Stimulated activated CD4-positive, alpha-beta T cell treated with anti-CD3 and anti-CD28 coated beads, TNF-alpha, amount 100 ng/mL, for 24 hours (primary cell): ENCODE measurements at places on chromosomes 16 and 17.

DNA sequence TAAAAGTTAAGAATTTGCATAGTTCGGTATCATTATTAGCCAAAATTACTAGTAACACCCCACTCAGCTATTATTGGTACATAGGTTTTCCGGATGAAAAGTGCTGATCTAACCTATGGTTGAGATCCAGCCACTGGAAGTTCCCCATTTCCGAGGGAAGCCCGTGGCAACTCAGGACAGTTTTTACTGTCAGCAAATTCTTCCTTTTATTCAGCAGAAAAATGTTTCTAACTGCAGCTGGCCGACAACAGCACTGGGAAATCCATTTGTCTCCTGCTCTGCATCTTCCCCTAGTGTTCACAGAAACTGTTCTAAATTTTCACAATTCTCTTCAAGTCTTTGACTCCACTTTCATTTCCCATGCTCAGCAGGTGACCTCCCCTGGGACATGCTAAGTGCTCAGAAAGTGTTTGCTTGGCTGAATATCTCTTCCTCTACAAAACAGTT, 15.5 kb upstream of the MMD start:
- no peak for DNase-seq

- DNase-seq: no peak
These were observed 16.7 kb upstream of the USP36 start for GRCh38 chr17:78857266-78857665.

- DNase-seq: no peak
These were observed 6.3 kb downstream of the ARL2BP start for GRCh38 chr16:57251352-57251751.

DNA sequence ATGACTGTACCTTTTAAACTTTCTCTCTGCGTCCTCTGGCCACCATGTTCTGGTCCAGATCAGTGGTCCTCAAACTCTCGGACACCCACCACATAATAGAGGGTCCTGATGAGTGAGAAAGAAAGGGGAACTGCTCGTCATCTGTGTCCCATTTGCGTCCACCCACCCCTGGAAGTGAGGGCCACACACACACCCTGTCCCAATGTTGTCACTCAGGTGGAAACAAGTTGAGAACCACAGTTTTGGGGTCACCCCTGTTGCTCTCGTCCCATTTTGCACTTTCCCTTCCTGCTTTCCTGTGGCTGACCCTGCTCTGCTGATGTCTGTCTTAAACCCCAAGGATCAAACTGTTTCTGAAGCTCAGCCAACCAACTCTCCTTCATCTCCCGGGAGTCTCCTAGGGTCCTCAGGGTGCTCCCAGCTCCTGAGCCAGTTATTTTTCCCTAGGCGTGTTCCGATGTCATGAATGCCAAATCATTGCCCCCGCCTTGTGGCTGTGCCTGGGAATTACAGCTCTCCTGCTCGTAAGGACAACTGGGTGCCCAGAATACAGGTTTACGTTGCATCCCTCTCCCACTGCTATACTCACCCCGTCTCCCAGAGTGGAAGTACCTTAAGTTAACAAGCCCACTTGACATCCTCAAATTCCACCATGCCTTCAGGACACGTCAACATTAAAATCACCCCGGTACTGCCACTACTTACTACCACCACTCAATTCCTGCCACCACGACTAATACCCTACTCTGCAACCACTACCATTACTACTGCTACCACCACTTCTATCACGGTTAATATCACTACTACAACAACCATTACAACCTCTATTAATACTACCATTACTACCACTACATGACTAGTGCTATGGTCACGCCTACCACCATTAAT, 26.0 kb upstream of the HNF1B start:
- DNase-seq: no peak

DNA sequence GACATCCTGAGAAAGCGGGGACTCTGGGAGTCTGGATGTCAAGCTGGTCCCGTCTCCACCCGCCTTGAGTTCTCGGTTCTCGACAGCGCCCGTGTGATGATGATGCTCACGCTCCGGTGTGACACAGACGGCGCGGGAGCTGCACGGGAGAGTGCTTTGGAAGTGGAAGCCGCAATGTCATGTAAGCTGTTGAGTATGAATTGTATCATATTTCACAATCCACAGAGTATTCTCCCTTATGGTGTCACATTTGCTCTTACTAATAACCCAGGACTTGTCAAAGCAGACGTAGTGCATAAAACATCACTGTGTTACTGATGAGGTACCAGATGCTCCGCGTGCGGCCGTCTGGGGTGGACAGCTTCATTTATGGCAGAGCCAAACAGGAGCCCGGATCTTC, 217.5 kb upstream of the CHMP6 start:
- no peak for DNase-seq

GRCh38 chr17:17975436-17975835, 2.8 kb downstream of the DRC3 start:
- DNase-seq: no peak

DNA sequence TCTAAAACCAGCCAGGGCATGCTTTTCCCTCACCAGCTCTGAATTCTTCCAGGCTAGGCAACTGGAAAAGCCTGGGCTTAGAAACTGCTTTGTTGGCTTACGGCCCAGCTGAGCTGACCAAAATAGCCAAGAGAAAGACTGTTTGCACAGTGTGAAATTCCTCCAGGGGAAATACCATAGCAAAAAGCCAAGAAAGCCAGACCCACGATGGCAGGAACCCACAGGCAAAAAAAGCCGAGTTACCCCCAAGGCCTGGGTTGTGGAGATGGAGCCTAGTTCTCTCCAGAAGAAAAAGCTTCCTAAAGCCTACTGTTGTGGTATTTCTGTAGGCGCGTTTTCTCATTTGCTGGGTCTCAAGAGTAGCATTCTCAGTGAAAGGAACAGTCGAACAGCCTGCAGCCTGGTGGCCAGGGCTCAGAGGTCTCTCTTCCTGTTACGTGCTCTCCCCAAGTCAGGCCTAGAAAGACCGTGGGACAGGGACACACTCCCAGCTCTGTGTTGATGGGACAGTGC, 9.2 kb downstream of the SP2 start:
- DNase-seq: no peak

DNA sequence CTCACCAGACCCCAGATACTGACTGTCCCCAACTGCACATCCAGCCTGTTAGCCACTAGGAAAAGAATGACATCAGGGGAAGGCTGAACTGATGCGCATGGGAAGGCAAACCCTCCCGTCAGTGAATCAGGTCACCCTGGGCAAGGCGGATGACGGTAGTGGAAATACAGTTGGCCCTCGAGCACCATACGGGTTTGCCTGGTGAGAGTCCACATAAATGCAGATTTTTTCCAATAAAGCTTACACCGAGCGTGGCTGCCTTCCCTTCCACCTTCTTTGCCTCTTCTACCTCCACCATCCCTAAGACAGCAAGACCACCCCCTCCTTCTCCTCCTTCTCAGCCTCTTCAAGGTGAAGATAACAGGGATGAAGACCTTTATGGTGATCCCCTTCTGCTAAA, 236.1 kb upstream of the TNRC6C start:
- no peak for DNase-seq

DNA sequence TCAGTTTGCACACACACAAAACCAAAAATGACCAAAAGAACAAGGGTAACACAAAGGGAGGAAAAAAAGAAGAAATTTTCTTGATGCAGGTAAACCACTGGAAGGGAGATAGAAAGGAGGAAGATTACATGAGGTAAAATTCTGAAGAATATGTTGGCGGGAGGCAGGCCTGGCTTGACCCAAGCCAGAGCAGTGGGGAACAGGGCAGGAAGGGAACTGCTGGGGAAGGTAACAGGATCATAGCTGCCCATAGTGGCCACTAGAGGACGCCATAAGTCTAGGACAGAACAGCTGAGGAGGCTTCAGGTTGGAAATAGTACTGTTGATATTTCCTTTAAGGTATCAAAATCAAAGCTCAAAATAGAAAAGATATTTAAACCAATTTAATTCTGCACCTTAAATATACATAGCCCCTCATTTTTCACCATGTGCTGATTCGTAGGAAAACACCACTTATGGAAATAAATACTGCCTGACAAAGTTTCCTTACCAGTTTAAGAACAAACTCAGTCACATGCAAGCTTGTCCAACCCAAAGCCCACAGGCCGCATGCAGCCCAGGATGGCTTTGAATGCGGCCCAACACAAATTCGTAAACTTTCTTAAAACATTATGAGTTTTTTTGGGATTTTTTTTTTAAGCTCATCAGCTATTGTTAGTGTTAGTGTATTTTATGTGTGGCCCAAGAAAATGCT, 15.5 kb downstream of the VPS35 start:
- peak; percentile 11 for DNase-seq

- DNase-seq: no peak
These were observed 5.6 kb upstream of the TBX2 start for GRCh38 chr17:61393904-61394629.

- no peak for DNase-seq
These were observed 7.2 kb upstream of the RFWD3 start for GRCh38 chr16:74673876-74674275.

GRCh38 chr17:50830994-50831393, 4.4 kb upstream of the WFIKKN2 start:
- no peak for DNase-seq

- no peak for DNase-seq
These were observed 67.9 kb downstream of the TNRC6C start for GRCh38 chr17:78026381-78026780.

DNA sequence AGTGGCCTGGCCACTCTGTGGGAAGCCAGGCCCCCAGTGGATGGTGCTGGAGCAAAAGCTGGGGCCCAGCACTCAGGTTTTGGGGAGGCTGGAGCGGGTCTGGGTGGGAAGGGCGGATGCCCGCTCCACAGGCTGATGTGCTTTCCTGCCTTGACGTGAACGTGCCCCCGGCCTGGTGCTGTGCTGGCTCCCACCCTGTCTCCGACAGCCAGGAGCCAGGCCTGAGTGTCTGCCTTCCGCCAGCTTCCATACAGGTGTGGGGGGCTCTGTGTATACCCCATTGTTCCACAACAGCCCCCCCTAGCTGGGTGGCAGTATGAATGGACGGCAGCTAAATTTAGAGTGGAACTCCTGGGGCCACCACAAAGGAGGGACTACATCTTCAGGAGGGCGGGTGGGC, 20.0 kb downstream of the HIC1 start:
- no peak for DNase-seq

GRCh38 chr17:4861052-4861451, 27.9 kb downstream of the MINK1 start:
- no peak for DNase-seq

GRCh38 chr17:50482516-50482915, 3.9 kb downstream of the RSAD1 start:
- peak; percentile 56 for DNase-seq

GRCh38 chr16:57265850-57266530, 18.5 kb downstream of the PLLP start:
- no peak for DNase-seq

DNA sequence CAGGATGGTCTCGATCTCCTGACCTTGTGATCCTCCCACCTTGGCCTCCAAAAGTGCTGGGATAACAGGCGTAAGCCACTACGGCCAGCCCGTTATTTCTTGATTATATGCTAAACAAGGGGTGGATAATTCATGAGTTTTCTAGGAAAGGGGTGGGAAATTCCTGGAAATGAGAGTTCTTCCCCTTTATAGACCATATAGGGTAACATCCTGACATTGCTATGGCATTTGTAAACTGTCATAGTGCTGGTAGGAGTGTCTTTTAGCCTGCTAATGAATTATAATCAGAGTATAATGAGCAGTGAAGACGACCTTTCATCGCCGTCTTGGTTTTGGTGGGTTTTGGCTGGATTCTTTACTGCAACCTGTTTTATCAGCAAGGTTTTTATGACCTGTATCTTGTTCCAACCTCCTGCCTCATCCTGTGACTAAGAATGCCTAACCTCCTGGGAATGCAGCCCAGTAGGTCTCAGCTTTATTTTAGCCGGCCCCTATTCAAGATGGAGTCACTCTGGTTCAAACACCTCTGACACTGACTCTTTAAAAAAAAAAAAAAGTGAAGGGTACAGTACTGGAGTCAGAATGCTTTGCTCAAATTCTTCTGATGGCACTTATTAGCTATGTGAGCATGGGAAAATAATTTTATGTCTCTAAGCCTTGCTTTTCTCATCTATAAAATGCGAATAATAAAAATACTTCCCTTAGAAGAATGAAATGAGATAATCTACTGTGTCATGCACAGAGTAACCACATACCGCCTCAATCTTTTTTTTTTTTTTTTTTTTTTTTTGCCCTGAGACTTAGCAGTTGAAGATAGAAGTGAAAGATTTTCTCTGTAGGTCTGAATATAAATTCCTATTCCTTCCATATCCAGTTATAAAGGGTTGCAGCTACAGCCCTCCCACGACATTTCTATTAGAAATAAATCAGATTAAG, 5.1 kb upstream of the CALCOCO2 start:
- no peak for DNase-seq

DNA sequence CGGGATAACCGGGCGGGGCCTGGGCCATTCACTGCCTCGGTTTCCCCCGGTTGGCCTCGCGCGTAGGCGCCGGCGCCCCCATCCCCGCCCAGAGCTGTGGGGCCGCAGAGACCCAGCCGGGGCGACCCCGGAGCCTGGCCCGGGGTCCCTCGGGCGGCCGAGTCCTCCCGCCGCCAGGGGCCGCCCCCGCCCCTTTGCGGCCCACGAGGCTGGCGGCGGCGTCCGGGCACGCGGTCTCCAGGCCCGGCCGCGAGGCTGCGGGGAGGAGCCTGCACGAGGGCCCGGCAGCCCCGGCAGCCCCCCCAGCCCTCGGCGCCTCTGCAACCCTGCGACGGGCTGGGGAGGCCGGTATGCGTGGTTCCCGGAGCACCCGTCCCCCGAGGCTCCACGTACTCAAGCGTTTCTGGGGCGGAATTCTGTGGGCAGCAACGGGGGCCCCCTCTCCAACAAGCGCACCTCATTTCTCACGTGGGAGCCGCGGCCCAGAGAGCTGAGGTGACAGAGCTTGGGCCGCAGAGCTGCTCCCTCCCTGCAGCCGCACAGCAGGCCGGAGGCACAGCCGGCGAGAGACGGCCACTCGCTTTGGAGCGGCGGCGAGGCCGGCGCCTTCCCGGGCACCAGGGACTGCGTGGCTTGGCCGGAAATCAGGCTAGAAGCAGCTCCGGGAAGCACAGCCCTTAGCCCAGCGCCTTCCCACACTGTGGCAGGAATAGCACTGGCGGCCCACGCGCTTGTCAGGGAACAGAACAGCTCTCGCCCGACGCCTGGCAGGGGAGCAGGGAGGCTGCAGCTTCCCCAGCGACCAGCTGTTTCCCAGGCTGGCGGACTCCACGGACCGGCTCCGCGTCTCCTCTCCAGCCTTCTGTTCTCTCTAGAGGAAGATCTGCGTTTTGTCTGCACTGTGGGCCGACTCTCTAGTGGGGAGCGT, 867 bp upstream of the LIMD2 start:
- no peak for DNase-seq

DNA sequence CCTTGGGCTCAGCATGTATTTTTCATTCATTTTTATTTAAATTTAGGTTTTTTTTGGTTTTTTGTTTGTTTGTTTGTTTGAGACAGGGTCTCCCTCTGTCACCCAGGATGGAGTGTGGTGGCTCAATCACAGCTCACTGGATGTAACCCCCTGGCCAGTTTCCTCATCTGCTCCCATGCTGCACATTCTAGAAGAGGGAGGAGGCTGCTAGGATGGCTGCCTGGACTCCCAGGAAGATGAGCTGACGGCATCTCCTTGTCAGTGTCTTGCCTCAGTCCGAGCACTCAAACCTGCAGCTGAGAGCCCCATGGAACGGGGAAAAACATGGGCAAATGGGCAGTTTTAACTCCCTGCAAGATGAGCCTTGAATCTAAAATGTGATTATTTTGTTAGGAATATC, 7.5 kb downstream of the MEAK7 start:
- no peak for DNase-seq
